ENCODE measurements at places on chromosomes 2 and 18.

- DNase-seq = no peak
Observed at GRCh38 chr2:215880970-215881369, 132.4 kb downstream of the MREG start.

DNA sequence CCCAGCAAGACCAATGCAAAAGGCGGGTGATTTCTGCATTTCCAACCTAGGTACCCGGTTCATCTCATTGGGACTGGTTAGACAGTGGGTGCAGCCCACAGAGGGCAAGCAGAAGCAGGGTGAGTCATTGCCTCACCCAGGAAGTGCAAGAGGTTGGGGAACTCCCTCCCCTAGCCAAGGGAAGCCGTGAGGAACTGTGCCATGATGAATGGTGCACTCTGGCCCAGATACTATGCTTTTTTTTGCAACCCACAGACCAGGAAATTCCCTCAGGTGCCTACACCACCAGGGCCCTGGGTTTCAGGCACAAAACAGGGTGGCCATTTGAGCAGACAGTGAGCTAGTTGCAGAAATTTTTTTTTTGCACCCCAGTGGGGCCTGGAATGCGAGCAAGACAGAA is 662.6 kb upstream of the ACVR2A start:
- DNase-seq = peak; percentile 4

GRCh38 chr2:148989882-148990493 is 48.5 kb upstream of the LYPD6B start:
- peak; percentile 51 for DNase-seq

DNA sequence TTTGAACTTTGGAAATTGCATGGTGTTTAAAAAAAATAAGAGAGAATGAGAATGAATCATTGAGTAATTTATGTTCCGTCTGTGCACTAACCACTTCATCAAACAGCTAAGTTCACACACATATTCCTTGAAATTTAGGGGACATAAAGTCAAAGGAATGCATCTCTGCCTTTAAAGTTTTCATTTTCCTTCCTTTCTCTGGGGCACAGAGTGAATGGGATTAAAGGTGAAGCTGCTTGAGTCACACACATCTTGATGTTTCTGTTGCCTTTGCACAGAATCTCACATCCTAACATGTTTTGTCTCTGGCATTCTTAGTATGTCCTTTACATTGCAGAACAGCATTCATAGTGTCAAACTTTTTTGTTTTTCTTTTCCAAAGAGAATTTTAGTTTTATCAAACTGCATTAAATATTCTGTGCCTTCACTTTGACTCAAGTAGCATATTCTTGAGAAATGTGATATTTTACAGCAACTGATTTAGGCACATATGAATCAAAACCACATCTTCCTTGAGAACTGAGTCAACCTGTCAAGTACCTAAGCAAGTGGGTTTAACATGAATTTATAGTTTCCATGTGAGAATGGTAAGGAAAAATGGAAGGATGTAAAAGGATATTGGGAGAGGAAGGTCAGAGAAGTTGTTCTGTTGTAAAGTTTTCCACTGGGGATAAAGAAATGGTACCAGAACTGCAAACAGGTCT is 169.1 kb upstream of the THUMPD2 start:
- no peak for DNase-seq

- DNase-seq = no peak
Observed at GRCh38 chr18:24584813-24585212, 124.4 kb downstream of the HRH4 start.

DNA sequence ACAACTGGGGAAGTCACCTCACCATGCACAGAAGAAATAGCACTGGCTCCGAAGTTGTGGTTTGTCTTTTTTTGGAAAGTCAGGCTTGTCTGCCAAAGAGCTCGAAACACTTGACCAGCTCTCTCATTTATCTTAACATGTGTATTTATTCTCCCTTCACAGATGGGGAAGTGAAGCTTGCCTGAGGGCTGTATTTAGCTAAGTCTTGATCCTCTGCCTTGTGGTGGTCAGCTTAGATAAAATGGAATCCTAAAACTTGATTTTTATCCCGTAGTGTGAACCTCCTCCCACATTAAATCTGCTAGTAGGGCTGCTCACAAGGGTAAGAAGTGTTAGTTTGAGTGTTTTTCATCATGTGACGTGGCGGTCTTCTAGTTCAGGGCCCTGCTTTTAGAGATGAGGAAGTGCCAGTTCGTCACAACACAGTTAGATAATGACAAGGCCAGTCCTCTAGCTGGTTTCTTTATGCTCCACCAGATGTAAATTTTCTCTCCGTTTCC is 89.7 kb downstream of the TMEM247 start:
- DNase-seq = no peak

DNA sequence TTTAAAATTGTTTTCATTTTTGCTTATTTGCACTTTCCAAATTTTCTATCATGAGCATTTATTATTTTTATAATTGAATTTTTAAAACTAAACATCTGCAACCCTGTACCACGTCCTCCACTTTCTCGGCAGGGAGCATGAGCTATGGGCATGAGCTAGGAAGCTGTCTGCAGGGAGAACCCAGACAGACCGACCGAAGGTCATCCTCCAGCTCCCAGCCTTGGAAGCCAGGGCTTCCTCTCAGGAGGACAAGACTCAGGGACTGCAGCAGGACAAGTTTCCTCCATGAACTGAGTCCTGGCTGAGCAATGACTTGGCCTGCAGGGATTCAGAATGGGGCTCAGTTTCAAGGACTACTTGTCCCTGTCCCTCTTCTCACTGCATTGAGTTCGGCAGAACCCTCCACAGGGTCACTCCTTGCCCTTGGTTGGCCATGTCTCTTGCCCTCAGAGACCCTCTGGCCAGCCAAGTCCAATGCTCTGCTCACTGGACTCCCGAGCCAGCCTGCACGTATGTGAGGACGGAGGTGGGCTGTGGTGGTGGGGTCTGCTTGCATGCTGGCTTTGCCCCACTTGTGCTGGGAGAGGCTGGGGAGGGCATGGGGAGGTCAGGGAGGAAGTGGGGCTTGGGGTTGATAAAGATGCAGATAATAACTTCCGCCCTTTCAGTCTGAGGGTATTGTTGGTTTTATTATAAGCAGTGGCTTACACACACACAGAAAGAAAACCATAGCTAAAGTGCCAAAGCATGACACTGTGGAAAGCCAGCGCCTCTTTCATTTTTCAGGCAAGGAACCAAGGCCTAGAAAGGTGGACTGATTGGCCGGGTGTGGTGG is 6.6 kb downstream of the NMUR1 start:
- no peak for DNase-seq

DNA sequence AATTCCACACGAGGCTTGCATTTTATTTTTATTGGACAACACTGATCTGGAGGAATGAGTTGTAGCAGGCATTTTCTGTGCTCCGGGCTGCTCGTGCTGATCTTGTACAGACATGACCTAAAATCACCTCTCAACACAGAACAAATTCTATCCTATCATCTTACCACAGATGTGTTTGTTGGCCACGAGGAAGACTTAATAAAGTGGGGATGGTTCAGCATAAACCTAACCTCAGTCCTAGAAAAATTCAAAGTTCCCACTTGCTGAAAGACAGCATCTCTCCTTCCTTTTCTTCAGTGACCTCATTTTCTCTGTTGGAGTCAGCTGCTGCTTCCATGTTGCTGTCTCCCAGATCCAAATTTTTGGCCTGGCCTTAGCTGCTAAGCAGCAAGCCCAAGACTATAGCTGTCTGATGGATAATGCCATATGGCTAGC is 45.3 kb downstream of the RBKS start:
- no peak for DNase-seq

DNA sequence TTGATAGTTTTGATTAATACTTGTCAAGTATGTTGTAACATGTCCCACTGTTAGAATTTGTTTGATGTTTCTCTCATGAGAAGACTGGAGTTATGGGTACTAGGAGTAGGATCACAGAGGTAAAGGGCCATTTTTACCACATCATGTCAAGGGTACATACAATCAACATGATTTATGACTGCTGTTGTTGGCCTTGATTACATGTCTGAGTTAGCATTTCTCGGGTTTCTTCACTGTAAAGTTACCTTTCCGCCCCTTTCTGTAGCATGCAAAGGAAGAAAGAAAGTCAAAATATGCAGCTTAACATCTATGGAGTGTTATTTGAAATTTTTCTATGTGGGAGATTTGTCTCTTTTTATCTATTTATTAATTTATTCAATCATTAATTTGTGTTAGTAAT is 1456.4 kb downstream of the SUCLG1 start:
- no peak for DNase-seq

DNA sequence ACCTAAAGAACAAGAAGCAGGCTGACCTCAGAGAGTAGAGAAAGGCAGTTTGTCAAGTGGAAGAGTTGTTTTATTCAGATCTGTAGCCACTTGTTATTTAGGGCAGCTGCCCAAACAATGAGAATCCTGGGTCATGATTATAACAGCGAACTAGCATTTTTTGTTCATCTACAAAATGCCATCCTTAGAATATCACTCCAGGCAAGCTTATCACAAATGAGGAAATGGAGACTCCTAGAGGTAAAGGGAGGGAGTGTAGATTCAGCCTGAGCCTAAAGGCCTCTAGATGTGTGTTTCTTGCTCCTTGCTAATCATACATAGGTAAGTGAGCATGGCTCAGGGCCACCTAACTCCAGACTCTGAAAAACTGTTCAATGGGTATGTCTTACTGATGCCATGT is 126.1 kb downstream of the HNMT start:
- DNase-seq = peak; percentile 0

DNA sequence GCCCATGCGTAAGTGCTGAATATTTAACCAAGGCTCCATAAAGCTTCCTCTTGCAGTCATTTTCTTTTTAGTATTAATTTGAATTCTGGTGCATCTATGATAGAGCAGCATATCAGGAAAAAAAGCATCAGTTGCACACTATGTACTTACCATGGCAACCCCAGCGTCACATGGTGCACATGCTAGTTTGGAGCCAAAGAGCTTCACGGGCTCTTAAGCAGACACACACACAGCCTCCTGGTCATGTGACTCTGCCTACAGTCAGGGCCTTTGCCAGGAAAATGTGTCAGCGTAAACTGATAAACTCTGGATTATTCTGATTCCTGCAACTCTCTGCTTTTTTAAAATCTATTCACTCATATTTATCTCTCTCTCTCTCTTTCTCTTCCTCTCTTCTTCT is 30.2 kb downstream of the NYAP2 start:
- no peak for DNase-seq

GRCh38 chr2:220034426-220035130 is 407.1 kb downstream of the SLC4A3 start:
- no peak for DNase-seq

DNA sequence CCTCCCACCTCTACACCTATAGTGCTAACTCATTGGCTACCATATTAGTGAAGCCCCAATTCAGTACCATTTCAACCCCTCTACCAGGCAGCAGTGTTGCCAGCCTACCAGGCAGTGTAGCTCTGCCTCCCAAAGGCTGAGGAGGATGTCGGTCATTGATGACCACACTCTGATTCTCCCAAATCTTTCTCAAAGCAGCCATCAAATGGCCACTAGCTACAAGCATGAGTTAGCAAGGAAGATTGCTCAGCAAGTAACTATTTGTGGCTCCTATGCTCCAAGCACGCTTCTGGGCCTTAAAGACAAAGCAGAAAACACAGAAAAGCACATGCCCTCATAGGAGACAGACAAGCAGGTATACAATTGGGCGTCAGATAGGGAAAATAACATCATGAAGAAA is 42.7 kb upstream of the AFF3 start:
- DNase-seq = no peak

GRCh38 chr18:12048010-12048826 is 45.4 kb upstream of the ANKRD62 start:
- DNase-seq = no peak

GRCh38 chr2:109128616-109129355 is at the start of gene SH3RF3:
TSS of gene SH3RF3 (plus strand) at chr2:109129205.
- DNase-seq = peak; percentile 25

GRCh38 chr2:158493458-158493857 is 36.7 kb downstream of the PKP4 start:
- no peak for DNase-seq

DNA sequence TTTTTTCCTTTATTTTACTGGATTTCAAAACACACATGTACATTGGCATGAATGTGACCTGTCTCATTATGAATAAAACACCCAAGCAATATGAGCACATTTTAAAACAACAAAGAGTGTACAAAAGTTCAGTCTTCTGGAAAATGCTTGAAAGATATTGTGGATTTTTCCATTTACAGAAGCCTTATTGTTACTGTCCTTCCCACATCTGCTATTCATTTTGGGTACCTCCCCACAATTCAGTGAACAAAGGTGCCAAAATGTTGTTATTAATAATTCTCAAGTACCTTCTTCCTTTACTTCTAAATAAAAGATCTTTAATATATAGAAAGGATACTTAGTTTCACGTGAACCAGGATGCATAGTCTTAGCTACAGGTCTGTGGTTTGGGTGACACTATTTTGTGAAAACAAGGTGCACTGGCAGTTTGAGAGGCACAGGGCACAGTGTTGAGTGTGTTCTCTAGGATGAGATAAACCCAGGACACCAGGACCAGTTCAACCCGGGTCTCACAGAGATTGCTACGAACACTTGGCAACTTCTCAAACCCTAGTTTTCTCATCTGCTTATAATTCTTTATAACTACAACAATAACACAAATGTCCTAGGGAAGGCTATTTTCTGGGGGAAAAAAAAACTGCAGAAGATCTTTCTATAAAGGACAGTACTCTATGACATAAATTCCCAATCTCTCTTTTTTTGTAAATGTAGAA is 84.5 kb upstream of the GALNT5 start:
- DNase-seq = no peak

DNA sequence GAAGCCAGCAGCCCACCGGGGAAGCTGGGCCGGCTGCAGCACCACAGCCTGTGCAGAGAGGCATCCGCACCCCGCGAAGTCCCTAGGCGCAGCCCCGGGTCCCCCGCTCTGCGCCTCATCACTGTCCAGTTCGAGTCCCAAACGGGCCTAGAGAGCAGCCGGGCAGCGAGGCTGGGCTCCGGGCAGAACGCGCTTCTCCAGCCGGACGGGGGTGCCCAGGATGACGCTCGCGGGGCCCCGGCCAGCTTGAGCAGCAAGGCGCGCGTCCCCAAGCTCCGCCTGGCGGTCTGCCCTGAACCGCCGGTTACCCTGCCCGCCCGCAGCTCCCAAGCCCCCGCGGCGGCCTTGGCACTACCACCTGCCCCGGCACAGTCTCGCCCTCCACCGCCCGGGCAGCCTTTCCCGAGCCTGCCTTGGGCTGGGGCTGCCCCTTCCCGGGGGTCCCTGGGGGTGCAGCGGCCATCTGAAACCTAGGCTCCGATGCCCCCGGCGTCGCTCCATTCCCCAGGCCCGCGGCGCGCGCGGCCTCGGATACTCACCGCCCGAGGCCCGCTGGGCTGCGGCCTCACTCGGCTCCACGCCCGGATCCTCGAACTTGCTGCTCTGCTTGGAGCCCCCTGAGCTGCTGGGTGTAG is 591 bp downstream of the SLC16A14 start:
- peak; percentile 44 for DNase-seq
